ENCODE measurements at places on chromosomes 7 and 10.

DNA sequence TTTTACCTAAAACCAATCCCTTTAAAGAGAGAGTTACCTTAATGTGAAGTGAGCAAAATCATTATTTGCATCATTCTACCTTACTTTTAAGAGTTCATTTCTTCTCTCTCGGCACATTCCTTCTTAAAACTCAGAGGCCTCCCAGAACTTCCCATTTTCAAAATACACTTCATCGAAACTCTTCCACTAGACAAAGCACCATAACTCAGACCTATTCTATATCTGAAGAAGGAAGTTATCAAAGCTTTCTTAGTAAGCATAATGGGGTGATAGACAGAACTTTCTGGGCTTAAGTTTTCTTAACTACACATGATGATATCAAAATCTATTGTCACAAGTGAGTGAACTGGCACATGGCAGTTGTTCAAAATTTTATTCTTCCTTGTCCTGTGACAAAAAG is 24.6 kb upstream of the GNAT3 start:
- no peak for DNase-seq

- no peak for DNase-seq
Observed at GRCh38 chr7:18855796-18856195, 261.6 kb downstream of the TWIST1 start.

DNA sequence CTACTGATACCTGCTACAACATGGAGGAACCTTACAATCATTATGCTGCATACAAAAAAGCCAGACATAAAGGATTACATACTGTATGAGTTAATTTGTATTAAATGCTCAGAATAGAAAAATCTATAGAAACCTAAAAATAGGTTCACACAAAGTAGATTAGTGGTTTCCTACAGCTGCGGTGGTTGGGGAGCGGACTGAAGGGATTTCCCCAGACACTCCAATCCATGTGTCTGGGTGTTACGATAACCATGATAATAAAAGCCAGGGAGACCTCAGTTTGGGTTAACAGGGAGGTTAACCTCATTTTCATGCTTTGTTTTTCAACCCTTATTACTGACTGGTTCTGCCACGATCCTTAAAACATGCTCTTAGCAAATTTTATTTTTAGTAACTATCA is 355.9 kb downstream of the KCNMA1 start:
- no peak for DNase-seq

DNA sequence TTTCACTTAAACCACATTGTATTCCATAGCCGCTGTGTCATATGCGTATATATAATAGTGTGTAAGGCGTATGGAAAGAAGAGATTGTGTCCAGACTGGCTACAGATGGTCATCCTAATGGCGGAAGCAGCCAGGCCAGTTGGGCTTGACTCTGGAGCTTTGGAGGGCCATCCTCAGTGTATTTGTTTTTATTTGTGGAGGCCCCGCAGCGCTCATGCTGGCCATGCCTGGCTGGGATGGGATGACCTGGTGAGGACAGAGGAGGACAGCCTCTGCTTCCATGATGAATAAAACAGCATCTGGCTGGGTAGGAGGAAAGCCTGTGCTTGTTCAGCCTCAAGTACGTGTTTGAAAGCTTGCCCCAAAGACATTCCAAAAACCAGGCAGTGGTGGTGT is 220.3 kb downstream of the EBF3 start:
- DNase-seq, result no peak

DNA sequence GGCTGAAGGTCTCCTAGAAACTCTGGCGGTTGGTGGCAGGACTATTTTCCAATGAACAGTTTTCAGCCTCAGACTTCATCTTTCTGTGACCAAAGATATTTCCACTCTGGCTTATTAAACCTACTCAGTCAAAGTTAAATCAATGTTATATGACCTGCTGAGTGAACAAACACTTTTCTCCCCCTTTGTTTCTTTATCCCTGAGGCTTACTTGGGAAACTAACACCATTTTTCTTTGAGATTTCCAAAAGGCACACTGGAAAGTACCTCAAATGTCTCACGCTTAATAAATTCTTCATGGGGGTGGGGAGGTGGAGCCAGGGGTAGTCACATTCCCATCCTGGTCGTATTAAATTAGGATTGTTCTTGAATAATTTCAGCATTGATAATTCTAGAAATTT is 1.8 kb downstream of the TMEM26 start:
- DNase-seq, result no peak

GRCh38 chr7:84248843-84249242 is 54.3 kb upstream of the SEMA3A start:
- DNase-seq, result no peak

- DNase-seq, result no peak
Observed at GRCh38 chr10:101967119-101967518, 88.9 kb downstream of the ARMH3 start.

DNA sequence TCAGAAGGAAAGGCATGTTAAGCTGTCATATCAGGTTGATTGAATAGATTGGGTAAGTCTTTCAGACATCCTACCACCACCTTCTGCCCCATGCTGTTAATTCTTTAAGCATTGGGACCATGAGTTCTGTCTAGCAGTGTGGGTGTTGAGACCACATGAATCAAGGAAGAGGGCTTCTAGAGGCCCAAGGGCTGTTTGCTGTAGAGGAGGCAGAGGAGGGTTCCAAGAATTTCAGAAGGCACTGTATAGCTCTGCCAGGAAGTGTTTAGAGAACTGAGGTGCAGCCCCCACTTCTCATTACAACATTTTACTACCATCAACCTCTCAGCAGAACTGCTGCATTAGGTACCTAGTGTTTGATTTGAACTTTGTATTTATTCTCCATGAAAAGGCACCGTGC is 720.2 kb downstream of the AUTS2 start:
- no peak for DNase-seq

DNA sequence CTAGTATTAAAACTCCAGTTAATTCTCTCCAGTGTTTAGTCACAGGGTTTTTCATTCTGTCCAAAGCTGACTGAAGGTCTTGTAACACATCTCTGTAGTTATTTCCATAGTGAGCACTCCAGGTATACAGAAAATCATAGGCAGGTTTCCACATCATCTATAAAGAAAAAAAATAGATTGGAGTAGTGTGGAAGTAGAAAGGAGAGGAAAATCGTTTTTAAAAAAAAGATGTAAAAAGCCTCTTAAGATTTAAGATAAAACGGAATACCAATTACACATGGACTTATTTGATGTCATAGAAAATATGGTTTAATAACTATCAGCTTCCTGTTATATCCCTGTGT is 76.2 kb downstream of the MACC1 start:
- DNase-seq, result no peak

- peak; percentile 12 for DNase-seq
Observed at GRCh38 chr10:44180321-44181168, 204.4 kb downstream of the CXCL12 start.

DNA sequence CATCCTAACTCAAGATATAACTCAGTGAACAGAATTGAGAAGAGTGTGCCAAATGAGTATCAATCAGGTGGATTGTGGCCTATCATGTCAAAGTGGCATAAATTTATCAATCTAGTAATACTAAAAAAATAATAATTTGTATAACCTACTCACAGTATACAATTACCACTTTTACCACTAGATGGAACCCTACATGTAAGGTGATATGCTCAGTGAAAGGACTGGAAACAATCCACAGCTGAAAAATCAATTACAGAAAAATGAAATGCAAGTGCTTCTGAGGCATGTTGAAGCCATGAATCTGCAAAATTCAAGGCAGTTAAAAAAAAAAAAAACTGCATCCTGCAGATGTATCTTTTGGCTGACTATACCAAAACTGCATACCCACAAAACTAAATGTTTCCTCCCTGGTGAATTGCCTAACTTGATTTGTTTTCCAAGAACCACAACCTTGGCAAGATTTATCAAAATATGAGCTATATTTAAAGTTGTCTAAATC is 13.9 kb downstream of the ARHGAP19 start:
- no peak for DNase-seq

DNA sequence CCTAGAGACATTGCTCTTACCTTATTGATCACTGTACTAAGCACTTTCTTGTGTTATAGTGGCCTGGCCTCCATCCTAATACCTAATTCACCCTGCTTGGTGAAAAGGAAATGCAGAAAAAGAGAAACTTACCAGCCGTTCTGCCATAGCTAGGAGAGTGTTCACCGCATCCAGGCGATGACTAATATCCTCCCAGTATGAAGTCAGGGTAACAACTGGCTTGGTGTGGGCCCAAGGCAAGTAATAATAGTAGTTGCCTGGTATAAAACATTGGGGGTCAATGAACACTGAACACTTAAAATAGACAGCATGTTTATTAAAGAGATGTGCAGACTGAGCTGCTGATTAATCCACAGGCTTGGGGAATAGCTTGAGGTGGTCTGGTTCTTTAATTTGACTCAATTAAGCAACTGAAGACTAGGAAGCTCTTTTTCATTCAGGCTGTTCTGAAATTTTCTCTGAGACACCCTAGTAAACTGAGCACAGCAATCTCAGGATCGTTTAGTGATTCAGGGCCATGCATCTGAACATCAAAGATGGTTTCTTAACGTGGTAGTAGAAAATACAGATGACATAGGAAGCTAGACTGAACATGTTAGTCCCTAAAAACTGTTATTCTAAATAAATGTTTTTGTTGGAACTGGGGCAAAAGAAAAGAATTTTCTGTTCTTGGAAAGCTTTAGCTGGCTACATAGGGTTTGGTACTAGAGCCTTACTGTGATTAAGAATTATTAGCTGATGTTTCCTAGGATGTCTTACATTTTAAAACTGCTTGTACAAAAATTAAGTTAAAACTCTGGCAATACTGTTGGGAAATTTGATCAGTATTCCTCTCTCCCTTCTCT is 102.2 kb downstream of the MYOF start:
- DNase-seq, result no peak

- no peak for DNase-seq
Observed at GRCh38 chr10:117165538-117166417, 27.7 kb upstream of the VAX1 start.

DNA sequence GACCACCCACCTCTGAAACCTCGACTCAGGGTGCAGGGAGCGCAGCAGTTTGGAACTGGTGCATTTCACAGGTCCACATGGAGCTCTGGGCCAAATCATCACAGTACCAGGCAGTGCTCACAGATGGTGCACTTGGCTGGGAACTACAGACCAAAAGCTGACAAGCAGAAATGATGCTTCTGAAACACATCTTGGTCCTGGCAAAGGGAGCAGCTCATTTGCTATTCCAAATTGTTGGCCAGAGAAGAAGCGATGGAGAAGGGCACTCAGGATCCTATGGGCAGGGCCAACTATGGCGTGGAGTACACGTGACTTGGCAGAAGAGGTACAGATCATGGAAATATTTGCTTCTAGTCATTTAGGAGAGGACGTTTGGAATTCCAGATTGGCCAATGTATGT is 383.9 kb downstream of the CALN1 start:
- no peak for DNase-seq

GRCh38 chr7:80940539-80941207 is 21.8 kb upstream of the SEMA3C start:
- no peak for DNase-seq

GRCh38 chr7:15011289-15011688 is 108.7 kb upstream of the DGKB start:
- no peak for DNase-seq

- no peak for DNase-seq
Observed at GRCh38 chr10:119198438-119198837, 8.9 kb upstream of the GRK5 start.

DNA sequence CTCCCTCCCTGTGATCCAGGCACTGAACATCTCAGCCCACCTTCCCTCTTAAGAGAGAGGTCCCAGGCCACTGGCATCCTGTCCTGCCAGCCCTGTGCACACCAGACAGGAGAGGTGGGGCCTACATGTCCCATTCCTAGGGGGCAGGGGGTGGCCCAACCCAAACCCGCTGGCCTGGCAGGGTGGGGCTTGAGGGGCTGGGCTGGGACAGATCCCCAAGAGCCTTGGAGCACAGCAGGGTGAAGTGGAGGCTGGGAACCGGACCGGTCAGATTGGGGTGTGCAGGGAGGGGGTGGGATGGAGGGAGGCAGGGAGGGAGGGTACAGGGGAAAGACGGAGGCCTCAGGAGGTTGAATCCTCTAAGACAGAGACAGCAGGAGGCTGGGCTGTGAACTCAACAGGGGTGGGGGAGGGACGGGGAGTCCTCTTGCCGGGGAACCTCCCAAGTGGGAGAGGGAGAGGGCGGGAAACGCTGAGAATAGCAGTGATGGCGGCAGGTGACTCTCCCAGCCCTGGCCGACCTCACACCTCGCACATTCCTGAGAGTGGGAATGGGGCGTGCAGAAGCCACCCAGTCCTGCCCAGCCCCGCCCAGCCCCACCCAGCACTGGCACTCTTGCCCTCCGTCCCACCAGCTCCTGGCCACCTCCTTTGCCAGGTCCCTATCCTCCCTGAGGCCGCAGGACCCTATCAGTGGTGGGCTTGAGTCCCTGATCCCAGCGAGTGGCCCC is 6.7 kb downstream of the TSC22D4 start:
- no peak for DNase-seq

DNA sequence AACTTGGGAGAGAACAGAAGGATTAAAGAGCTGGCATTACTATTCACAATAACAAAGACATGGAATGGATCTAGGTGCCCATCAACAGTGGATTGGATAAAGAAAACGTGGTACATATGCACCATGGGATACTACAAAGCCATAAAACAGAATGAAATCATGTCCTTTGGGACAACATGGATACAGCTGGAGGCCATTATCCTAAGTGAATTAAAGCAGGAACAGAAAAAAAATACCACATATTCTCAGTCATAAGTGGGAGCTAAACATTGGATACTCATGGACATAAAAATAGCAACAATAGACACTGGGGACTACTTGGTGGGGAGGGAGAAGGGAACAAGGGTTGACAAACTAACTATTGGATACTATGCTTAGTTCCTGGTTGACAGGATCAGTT is 133.2 kb upstream of the ITGB1 start:
- no peak for DNase-seq
